ENCODE measurements at places on chromosomes 11 and 22.

DNA sequence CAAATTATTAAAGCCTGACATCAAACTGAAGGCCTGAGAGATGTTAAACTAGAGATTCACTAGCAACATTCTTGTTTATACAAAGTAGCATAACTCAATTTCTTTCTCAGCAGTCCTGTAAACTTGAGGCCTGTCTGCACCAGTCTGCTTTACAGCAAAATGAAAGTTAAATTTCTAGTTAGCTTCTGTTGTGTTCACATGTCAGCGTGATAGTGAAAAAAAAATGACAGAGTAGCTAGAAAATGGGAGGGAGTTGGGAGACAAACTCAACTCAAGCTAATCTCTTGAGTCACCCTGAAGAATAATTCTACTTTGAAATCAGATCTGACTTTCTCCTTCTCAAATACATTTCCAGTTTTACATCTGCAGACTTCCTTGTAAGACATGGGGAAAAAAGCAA, 6.5 kb downstream of the RBFOX2 start:
- no peak for DNase-seq

DNA sequence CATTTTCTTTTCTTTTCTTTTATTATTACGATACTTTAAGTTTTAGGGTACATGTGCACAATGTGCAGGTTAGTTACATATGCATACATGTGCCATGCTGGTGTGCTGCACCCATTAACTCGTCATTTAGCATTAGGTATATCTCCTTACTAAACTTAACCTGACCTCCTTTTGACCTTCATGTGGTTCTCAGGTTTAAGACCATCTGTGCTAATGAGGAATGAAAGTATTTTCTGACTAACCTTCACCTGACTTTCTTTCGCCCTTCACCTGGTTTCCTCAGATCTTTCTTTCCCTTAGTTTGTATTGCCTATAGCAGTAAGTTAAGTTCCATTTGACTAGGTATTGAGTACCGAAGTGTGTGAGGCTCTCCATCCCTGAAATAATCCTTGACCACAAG, 6.5 kb downstream of the EXPH5 start:
- no peak for DNase-seq

- no peak for DNase-seq
Measured at GRCh38 chr22:22784249-22785039, 103.2 kb upstream of the IGLL5 start.

DNA sequence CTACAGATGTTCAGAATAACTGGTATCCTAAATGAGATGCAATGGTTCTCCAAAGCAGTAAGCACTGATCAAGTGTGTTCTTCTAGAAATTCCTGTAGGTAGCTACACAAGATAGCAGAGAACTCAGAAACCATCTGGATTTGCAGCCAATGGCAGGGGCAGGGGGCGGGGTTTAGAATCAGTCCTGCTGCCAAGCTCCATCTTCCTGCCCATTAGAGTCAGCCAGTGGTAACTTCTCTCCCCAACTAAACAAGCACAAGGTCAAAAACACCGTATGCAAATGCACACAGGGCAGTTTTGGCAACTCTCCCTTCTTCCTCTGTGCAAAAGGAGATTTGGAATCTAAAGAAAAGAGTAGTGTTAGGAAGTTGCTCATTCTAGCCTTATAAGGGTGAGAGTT, 237.5 kb upstream of the CCDC90B start:
- DNase-seq = no peak

GRCh38 chr11:72007587-72007986, 8.9 kb downstream of the IL18BP start:
- DNase-seq = no peak

- DNase-seq = no peak
Measured at GRCh38 chr22:20904980-20905355, 12.2 kb upstream of the CRKL start.

DNA sequence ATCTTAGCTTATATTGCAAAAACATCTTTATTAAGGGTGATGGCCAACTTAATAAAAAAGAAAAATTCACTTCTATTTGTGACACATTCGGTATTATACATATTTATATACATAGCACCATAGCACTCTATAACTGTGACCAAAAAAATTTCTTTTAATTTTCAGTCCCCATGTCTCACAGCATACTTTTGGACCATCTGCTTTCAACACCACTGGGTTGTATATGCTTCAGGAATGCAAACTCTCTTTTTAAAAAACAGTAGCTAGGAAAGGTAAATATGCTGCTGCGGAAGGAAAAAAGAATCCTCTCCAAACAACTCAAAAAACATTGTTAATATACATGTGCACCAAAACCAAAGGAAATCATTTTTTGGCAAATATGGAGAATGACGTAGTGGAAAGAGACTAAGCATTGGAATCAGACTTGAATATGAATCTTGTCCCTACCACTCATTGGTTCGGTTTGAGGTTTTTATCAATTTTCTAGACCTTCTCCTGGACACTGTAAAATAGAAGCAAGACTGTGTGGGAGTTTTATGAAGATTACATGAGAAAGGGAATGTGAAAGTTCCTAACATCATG, 227.9 kb downstream of the BLID start:
- DNase-seq = no peak

DNA sequence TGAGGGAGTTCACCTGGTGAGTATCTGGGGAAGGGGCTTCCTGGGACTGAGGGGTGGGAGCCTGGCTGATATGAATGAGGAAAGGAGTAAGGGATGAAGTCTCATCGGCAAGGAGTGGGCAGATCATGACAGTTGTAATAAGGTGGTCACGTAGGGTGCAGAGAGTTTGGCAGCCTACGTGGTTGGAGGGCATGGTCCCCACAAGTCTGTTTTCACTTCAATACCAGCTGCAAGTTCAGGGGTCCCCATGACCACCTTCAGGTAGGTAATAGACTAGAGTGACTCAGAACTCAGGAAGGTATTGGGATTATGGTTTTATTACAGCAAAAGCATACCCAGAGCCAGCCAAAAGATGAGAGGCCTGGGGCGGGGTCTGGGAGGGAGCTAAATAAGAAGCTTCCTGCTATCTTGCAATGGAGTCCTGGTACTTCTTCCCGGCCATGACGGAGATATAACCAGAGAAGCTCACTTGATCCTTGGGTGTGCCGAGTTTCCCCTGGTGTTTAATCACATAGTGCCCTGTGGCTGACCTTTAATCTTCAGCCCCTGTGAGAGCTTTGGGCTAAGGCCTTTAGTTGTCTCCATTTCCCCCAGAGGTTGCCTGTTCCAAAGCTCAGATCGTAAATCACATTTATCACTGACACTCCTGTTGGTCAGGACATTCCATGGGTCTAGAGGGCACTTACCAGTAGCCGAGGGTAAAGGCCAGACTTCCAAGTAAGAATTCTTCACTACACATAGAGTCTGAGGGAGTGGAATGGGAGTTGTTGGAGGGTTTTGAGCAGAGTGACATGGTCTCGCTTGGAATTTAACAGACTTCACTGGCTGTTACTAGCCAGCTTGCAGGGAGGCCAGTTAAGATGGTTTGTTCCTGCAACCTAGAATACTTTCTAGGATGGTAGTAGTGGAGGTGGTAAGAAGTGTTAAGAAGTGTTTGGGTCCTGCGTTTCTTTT, 9.1 kb downstream of the SLC3A2 start:
- peak; percentile 45 for DNase-seq

DNA sequence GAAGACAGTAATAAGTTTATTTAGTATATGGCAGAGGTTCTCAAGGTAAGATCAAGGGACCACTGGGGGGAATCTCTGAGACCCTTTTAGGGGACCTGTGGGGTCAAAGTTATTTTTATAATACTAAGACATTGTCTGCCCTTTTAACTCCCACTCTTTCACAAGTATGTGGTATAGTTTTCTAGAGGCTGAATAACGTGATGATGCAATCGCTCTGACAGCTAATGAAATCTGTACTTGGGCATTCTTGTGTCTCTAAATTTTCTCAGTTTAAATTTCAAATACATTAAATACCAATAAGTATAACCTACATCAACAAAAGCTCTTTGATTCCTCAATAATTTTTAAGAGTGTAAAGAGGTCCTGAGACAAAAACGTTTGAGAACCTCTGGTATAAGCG, 147.9 kb downstream of the ATG16L2 start:
- no peak for DNase-seq

DNA sequence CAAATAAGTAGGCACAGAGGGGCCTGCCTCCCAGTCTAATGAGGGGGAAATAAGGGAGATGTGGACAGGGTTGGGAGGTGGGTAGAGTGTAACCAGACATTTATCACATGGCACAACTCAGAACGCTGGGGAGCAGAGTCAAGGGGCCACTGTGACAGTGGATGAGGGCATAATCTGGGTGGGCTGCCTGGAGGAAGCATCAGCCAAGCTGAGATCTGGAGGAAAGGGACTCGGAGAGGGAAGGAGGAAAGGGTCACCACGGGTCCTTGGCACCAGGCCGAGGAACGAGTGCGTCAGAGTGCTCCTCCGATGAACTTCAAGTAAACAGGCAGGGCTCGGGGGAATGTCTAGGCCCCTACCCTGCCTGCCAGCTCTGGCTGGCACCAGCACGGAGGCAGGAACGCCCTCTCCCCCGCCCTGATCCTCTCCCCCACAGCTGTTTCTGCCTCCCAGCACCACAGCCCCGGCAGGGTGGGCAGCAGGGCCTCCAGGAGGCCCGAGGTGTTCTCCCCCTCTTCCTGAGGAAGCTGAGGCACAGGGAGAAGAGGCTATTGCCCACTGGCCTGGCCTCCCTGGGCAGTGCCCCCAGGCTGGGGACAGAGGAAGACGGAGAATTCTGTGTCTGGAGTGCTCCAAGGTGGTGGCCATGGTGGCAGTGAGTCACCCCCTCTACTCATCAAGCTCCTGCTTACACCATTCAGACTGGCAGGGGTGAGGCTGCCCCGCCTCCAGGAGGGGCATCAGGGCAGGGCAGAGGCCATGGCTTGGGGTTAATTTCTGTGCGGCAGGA, 4.2 kb downstream of the ALDH3B1 start:
- DNase-seq = peak; percentile 83

DNA sequence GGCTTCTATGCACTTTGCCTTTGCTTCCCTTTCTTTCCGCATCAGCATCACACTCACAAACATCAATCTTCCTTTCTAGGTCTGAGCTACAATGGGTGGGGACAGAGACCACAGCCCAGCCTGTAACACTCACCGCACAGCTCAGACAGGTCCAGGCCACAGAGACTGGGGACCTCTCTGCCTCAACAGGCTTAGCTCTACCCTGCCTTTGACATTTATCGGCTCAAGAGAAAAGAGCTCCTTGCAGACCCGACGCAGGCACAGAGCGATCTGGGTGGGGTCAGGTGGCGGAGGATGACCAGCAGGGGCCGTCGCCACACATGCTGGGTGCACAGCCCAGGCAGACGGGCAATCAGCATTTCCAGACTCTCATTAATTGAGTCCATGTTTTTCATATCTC, 837.3 kb downstream of the TBC1D22A start:
- no peak for DNase-seq
